Peyer's patch (tissue), 4 donors: ENCODE measurements at places on chromosomes 2 and 18. TPM values are rescaled to one million over a fixed set of nuclear protein-coding genes. Genes with fewer than 3 reads are reported as not detected.

The ST8SIA3 gene
- not detected for total RNA-seq

The ASTL gene
- total RNA-seq: not detected

The EVX2 gene
- not detected for total RNA-seq

DNA sequence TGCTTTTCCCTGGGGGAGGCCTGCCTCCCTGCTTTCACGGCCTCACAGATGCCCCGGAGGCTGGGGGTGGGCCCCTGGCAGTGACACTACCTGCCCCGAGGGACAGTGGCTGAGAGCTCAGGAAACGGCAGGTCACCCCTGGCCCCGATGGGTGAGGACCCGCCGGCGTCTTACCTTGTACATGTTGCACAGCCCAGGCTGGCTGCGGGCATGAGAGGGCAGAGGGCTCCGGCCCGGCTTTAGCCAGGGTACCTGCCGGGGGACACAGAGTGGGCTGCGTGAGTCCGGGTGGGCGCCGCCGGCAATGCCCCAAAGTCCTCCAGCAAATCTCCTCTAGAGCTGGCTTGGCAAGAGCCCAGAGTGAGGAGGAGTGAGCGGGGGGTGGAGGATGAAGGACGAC is 122.9 kb downstream of the MBP start:
- no peak for DNase-seq

GRCh38 chr18:79940814-79941472 is 10.5 kb downstream of the SLC66A2 start:
- DNase-seq: peak; percentile 32

GRCh38 chr18:36655074-36655473 is 173.7 kb downstream of the TPGS2 start:
- DNase-seq: no peak

DNA sequence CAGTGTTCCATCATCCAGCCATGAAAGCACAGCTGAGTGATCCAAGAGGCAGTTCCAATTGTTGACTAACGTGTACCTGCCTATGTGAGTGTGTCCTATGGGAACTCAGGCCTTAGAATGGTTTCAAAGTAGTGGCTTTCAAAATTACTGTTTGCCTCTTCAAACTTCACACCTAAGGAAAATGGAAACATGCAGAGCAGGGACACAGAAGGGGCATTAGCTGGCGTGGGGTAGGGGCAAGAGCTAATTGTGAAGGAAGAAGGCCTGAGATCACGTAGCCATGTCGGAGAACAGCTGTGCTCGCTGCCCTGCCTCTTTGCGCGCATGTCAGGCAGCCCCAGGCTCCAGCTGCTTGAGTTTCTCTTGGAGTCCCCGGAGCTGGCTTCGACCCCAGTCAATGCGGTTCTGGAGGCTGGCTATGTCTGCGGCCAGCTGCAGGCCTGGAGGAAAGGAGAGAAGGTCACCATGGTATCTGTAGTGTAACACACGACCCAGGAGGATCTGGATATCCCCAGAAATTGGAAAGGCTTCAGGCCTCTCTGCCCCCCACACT is 3.8 kb upstream of the IMP4 start:
- DNase-seq: no peak

GRCh38 chr2:238413368-238413767 is 13.4 kb upstream of the ASB1 start:
- DNase-seq: no peak

DNA sequence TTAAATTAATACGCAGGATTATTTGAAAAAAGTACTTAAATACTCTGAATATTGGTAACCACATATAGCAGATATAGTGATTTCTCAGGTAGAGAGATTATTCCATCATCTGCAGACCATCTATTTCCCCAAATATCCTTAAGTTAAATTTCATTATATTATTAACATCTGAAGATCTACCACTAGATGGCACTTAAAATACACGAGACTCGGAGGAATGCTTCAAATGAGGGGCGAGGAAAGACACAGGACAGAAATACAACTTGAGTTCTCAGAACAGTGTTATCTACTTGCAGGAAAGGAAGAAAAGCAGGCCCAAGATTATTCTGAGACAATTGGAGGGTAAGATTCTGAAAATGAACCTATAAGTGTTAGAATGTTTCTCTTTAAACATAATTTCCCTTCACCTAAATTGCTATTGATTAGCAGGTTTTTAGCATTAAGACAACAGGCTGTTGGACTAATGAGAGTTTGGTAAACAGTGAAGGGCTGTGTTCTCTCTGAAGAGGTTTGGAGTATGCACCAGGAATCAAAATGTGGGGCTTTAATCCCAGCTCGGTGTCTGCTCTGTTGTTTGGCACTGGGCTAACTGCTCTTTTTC is 76.9 kb upstream of the GCFC2 start:
- DNase-seq: no peak

DNA sequence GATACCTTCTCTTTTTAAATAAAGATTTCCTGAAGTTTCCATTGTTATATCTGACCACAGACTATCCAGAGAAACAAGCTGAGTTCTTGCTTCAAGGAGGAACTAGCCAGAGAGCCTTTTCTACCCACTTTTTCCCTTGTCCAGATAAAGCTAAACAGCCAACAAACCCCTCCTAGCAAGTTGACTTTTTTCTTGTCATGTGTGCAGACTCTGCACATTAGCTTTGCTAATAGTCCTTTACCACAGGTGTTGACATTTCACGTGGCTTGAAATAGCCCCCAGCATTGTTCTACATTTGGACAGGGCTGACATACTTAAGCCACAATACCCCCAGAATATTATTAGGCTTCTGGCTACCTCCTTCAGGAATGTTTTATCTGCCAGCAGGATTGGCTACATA is 40.7 kb downstream of the PCBP1 start:
- no peak for DNase-seq

DNA sequence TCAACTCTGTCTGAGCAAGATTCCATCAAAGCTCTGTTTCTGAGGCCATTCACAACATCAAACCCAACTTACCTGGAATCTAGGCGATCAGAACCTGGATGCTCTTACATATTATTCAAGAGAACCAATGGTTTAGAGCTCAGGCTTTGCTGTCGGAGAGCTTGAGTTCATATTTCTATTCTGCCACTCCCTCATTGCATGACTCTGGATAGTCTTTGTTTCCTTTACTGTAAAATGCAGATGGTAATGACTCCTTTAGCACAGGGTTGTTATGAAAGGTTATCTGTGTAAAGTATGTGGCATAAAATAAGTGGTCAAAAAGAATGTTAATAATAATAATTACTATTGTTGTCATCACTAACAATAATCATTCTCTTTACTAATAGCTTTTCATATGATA is 12.6 kb downstream of the RELCH start:
- no peak for DNase-seq

GRCh38 chr18:13558790-13559189 is 167.6 kb downstream of the FAM210A start:
- DNase-seq: no peak

GRCh38 chr2:102206666-102207341 is 20.0 kb downstream of the IL1RL2 start:
- no peak for DNase-seq

DNA sequence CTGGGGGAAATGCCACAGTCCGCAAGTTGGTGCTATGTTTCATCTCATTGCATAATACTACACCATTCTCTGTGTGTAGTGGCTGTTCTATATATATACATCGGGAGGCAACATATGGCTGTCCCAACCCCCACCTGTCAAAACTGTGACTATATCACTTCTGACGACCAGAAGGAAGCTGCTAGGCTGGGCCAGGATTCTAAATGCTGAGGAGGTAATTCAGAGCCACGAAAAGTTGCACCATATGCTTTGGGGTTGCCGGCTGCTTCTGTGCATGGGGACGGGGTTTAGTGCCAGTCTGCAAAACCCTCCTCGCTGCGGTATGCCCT is 117.3 kb downstream of the MSH2 start:
- DNase-seq: no peak

DNA sequence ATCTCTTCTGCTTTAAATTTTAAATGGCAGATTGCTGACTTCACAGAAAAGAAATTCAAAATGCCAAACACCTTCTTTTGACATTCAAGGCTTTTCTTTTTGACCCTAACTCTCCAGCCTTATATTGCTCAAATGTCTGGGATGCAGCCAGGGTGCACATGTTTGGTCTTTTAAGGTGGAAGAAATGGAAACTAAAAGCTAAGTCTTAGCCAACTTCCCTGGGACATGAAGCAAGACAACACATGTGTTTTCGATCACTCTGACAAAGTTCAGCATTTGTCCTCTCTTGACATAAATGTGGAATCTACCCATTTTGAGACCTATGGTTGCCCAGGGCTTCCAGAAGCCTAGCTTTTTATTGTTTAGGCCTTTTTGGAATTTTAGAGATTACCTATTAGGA is 161.6 kb downstream of the RDH14 start:
- no peak for DNase-seq

DNA sequence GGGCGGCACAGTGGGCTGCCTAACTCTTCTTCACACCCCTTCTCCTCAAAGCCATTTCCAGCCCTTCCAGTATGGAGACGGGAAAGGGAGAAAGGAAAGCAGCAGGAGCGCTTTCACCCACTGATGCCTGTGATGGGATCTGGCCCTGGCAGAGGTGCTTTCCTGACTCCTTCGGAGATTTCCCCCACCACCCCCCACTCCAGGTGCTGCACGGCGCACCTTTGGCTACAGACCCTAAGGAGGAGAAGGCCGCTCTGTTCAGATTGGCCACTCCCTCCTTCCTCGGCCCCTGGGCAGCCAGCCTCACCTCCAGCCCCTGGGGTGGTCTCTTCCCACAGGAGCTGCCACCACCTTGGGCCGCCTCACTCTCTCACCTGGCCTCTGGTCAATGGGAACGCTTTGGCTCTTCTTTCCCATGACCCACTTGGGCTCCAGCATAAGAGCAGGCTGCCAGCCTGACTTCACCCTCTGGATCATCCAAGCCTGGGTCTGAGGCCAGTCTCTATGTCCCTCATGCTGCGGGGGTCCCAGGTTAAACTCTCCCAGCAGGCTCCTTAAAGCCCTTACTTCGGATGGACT is 18.4 kb upstream of the MAL start:
- no peak for DNase-seq

GRCh38 chr2:27771202-27771547 is 344 bp upstream of the MRPL33 start:
- no peak for DNase-seq
